GM19239 (cell line): ENCODE measurements at places on chromosomes 6 and 20.

DNA sequence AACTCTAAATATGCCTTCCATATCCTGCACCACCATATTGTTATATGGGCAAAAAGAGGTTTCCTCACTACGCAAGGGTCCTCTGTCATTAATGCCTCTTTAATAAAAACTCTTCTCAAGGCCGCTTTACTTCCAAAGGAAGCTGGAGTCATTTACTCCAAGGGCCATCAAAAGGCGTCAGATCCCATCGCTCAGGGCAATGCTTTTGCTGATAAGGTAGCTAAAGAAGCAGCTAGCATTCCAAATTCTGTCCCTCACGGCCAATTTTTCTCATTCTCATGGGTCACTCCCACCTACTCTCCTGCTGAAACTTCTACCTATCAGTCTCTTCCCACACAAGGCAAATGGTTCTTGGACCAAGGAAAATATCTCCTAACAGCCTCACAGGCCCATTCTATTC lies 30.3 kb upstream of the ZBTB22 start:
- DNase-seq: no peak

GRCh38 chr20:44644230-44644617 lies 7.3 kb downstream of the ADA start:
- no peak for DNase-seq

- DNase-seq: no peak
Observed at GRCh38 chr6:40620574-40621240, 33.5 kb upstream of the LRFN2 start.

- DNase-seq: peak; percentile 48
Observed at GRCh38 chr20:62838128-62838891, 21.5 kb downstream of the COL9A3 start.

DNA sequence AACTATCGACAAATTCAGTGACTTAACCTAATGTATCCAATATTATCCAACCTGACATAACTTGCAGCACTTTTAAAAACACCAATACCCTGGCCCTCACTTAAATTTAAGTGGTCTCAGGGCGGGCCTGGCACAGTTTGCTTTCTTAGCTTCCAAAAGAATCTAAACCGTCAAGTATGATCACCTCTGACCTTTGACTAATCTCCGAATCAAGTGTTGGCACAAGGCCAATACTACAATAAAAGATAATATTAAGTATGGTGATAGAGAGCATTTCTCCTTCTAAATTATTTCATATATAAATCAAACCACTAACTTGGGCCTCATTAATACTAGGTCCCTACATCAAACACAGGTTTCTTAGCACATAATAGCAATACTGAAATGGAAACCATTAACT lies 153.0 kb downstream of the PTPRK start:
- no peak for DNase-seq

DNA sequence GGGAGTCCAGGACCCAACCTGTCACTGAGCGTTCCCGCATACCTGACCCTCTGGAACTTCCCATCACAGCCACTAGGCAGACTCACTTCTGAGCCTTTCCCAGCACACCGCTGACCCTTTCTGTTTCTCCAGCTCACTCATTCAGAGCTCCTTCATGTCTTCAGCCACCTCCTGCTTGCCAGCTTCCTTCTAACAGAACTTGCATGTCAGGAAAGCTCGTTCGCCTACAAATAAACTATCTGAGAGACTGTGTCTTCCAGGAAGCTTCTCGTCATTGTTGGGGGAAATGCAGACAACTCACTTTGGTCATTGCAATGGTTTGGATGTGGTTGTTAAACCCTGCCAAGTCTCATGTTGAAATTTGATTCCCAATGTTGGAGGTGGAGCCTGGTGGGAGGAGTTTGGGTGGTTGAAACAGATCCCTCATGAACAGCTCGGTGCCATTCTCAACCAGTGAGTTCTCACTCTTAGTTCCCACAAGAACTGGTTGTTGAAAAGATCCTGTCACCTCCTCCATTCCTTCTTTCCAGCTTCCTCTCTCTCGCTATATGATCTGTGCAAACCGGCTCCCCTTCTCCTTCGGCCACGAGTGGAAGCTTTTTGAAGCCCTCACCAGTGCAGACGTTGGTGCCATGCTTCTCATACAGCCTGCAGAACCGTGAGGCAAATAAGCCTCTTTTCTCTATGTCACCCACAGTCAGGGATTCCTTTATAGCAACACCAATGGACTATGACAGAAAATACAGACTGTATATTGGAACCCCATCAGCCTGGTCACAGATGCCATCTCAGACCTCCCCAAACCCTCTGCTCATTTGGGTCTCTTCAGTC lies 1.4 kb upstream of the MUC21 start:
- no peak for DNase-seq

GRCh38 chr20:57281900-57282299 lies 15.5 kb upstream of the BMP7 start:
- DNase-seq: no peak

DNA sequence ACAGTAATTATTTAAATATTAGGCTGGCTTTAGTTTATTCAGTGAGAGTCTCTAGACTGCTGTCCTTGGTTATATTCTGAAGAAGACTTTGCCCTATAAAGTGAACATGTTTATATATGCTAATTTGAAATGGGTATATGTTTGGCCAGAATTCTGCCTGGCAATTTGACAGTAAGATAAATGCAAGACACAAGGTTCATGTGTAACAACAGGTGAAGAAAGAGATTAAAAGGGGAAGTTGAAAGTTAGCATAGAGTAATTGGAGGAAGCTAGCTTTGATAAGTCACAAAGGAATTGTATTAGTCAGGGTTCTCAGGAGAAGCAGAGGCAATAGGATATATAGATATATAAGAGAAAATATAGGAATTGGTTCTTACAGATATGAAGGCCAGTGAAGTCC lies 191.4 kb downstream of the CENPW start:
- no peak for DNase-seq

GRCh38 chr6:28606424-28607391 lies 81.0 kb downstream of the GPX5 start:
- peak; percentile 40 for DNase-seq

DNA sequence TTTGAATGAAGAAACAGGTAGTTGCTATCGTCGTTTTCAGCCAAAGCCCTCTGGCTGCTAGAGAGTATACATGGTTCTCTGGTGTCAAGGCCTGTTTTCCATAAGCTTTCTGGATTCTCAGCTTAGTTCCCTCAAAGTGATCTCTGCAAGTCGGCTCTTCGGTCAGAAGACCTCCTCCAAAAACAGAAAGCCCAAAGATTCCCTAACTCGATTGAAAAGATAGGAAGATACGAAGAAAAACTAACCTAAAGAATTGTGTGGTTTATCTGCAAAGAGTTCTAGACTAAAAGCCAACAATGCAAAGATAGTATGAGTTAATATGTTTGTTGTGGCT lies 545 bp upstream of the ASCC3 start:
- no peak for DNase-seq

- DNase-seq: no peak
Observed at GRCh38 chr6:125987026-125987617, 782 bp downstream of the TRMT11 start.

DNA sequence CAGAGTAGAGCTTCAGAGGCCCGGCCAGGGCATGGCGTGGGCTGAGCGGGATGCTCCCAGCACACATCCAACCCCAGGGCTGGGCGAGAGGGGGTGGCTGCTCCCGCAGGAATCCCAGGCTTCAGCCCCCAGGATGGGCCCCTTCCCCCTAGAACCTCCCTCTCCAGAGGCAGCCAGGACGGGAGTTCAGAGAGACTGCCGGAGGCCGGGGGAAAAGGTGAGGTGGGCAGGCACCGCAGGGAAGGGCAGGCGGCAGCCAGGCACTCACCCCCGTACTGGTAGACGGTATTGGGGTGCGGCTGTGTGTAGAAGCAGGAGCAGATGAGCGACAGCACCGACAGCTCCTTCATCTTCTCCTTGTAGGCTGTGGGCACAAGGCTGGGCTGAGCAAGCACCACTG lies 9.3 kb downstream of the STMN3 start:
- no peak for DNase-seq

- DNase-seq: no peak
Observed at GRCh38 chr6:163563318-163563717, 148.8 kb downstream of the QKI start.

DNA sequence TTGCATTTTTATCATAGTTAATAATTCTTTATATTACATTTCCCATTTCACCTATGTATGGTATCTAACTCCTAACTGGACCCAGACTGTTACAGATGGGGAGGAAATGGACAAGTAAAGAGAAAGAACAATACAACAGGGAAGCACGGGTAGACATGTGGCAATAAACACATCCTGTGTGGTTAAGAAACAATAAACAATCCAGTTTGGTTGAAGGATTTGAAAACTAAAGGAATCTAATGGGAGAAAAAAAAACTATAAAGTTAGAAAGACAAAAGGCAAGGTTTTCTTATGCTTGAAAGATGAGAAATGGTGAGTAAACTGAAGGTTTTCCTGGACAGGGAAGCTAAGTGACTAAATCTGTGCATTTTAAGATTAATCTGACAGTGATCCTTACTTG lies 34.9 kb upstream of the ALDH8A1 start:
- DNase-seq: no peak

DNA sequence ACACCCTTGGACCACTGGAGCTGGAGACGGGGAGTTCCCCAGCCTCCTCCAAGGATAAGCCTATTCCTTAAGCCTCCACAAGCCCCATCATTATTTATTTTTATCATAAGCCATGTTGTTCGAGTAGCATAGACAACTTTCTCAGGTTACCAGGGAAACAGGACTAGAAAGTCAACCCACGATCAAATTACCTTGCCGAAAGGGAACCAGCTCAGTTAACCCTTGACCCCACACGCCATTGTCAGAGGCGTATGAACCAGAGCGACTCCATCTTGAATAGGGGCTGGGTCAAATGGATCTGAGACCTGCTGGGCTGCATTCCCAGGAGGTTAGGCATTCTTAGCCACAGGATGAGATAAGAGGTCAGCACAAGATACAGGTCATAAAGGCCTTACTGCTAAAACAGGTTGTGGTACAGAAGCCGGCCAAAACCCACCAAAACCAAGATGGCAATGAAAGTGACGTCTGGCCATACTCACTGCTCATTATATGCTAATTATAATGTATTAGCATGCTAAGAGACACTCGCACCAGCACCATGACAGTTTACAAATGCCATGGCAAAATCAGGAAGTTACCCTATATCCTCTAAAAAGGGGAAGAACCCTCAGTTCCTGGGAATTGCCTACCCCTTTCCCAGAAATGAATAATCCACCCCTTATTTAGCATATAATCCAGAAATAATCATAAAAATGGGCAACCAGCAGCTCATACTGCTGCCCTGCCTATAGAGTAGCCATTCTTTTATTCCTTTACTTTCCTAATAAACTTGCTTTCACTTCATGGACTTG lies 22.4 kb downstream of the SYNJ2 start:
- DNase-seq: no peak

GRCh38 chr6:15937602-15938001 lies 191.3 kb upstream of the MYLIP start:
- no peak for DNase-seq

DNA sequence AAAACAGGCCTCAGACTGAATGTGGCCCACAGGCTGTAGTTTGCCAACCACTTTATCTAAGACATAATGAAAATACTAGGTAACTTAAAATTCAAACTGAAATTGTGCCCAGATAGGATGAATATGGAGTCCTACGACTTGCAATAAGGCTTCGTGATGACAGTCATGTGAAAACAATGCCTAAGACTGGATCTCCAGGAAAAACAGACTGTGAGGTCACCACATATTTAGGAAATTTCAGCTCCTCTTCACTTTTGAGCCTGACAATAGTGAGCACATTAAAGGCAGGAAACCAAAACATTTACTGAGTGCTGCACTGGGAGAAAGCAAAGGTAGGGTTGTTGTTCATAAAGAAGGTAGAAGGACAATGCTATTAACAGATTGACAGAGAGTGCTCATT lies 50.0 kb downstream of the RTN4IP1 start:
- DNase-seq: no peak

GRCh38 chr20:47506335-47506734 lies 4.6 kb downstream of the NCOA3 start:
- DNase-seq: no peak

DNA sequence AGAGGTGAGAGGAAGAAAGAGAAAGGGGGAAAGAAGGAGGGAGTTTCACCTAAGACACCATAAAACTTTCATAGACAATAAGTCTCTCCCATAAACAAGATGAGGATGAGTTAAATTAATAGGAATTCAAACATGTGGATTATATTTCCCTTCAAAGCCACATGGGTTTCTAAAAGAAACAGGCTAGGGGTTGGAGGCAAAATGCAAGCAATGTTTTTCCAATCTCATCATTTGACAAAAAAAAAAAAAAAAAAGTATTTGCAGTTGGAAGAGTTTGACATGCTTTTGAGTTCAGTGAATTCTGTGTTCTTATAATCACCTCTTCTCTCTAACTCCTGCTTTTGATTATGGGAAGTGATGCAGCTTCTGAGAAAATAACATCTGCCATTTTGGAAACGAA lies 286.5 kb upstream of the PRND start:
- DNase-seq: no peak

DNA sequence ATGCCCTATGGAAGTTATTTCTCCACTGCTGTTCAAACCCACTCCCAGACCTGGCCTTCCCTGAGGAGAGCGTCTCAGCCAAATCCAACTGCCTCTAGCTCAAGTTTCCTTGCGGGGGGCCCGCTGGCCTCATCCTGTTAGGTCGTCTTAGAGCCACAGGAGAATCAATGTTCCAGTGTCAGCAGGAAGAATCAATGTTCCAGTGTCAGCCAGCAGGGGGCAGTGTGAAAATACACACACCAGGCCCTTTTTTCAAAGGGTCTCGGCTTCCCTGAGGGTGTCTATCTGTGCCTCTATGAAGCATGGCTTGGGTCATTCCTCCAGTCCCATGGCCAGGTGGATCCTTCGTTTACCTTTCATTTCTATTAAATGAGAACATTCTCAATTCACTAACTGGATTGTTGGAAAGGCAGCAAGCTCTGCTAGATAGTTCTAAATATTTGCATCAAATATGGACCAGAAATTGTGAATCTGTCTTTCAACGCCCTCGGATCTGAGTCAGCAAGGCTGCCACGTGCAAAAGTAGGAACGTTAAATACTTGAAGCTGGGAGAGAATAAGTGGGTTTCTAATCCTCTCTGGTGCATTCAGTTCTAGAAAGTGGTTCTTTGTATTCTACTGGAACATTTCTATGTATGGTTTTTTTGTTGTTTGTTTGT lies 19.2 kb downstream of the PRND start:
- no peak for DNase-seq

GRCh38 chr20:33667676-33668465 lies 1.1 kb downstream of the ACTL10 start:
- DNase-seq: peak; percentile 83

GRCh38 chr6:14100138-14100537 lies 17.4 kb upstream of the CD83 start:
- DNase-seq: no peak

GRCh38 chr6:83053678-83054077 lies 12.0 kb downstream of the UBE3D start:
- DNase-seq: no peak

DNA sequence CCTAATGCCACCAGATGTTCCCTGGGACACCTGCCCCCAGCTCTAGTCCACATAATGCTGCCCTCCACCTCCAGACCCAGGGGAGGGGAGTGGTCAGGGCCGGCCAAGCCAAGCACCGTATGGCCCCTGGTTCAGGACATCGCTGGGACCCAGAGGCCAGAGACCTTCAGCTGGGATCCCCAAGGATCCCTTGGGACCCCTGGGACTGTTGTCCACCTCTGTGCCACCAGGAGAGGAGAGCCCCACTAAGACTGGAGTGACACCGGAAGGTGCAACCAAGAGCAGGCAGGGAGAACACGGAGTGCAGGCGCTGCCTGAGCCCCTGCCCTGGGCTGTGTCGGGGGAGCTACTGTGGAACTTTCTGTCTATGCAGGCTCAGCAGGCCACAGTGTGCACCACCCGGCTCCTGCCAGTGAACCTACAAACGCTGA lies 43.6 kb downstream of the CTCFL start:
- DNase-seq: no peak

GRCh38 chr20:59703046-59703445 lies 98.7 kb downstream of the PHACTR3 start:
- no peak for DNase-seq
